ENCODE measurements at places on chromosomes 4 and X.

DNA sequence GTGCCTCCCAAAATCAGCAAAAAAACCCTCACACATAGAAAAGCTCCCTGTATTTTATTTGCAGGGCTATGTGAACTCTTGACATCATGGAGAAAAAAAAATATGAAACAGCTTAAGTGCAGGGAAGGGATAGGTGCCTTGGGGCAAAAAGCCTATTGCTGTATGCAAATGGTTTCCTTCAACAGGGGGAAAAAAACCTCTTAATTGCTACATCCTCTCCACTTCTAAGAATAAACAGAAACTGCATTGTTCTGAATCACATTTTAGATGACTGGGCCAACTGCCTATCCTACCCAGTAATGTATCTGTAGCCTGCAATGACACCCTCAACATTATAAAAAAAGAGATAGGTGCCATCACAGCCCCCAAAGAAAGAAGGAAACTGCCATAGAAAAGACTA, 229.4 kb upstream of the GALNTL6 start:
- DNase-seq, result no peak

DNA sequence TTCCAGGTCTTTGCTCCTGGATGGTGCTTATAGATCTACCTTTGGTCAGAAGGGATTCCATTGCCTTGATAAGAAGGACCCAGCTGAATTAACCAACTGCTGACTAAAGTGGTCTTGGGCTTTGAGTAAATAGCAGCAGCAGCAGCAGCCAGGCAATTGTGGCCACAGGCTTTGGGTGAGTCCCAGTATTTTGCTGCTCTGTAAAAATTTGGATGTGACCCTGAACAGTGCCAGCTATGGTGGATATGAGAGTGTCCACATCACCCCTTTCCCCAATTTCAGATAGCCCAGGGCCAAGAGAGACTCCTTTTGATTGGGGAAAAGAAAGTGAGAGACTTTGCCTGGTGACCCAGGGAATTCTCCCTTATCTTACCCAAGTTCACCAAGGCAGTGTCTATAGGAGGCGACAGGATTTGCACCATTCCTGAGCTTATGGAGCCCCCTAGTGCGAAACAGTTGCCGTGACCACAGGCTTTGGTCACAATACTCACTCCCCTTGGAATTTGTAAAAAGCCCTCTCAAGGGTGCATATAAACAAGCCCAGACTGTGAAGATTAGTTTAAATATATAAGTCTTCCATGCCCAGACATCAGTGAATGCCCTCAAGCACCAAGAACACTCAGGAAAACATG, 518.0 kb downstream of the TMA16 start:
- DNase-seq, result peak; percentile 24

DNA sequence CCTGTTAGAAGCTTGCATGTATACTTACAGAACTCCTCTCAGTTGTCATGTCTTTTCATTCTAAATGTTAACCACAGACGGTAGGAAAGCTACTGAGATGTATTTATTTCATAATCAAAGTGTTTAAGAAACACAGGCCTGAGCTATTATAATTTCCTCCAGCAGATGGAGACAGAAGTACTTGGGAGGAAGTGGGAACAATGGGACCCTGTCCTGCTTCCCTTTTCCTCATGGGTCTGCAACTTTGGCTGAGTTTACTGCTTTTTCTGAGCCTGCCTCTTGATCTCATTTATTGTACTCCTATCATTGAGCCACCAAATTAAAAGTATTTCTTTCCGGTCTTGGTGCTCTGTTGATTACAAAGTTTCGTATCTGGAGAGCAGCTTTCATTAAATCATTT, 67.7 kb upstream of the SPANXN2 start:
- DNase-seq, result no peak

DNA sequence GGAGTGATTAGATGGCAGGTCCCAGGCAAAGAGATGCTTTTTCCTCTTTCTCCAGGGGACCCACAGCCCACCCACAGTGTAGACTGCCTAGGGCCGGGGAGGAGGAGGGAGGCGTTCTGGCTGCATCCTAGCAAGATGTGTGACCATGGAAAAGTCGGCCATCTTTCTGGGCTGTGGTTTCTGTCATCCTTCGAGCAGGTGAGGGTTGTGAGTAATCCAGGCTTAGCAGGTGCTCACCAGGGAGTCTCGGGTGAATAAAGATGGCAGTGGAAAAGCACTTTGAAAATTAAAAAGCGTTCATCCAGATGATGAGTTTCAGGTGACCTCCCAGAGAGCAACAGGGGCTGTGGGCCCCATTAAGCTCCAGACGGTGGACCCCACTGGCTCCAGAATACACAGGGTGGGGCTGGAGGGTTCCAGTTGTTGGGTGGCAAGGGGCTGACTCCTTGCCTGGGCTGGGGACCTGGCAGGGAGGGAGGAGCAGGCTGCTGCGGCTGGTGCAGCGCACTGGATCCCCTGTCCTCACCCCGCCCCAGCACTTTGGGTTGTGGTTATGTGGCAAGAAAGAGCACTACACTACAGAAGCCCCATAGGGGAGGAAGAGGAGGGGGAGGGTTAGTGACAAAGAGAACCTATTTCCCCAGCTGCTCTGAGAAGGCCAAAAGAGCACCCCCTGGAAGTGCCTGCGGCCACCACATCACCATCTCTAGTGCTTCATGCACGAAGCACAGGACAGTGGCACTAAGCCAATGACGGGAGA, 23.7 kb downstream of the ELF4 start:
- DNase-seq, result no peak

DNA sequence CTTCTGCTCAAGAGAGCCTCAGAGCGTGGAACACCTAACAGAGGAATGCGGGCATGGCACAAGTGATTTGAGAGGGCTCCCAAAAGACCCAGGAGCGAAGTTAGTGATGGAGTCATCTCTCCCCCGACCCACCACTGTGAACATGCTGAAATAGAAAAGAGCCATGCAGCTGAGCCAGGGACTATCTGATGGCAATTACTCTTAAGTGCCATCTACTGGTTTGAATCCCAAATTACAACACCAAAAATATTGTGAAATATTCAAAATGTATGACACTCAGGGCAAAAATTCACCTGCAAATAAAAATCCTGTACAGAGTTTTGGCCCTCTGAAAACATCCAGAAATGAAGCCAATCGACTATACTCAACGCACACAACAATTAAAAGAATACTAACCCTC, 2038.9 kb upstream of the ADGRL3 start:
- DNase-seq, result no peak

DNA sequence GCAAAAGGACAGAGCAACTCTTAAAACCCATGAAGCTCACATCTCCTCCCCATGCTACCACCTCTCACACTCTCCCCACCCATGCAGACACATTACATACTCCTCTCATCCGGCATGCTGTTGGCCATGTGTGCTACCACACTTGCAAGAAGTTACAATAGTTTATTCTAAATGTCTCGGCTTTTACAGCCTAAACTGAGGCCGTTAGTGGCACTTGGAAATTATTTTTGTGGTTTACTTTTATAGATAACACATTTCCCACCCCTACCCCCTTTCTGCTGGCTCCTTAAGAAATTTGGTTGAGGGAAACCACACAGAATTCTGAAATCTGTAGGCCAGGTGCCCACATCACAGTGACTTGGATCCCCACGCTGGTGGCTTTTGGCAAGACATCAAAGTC, 141.1 kb upstream of the HHIP start:
- DNase-seq, result no peak

- DNase-seq, result no peak
These were observed 138.6 kb upstream of the CPEB2 start for GRCh38 chr4:14863418-14864364.

DNA sequence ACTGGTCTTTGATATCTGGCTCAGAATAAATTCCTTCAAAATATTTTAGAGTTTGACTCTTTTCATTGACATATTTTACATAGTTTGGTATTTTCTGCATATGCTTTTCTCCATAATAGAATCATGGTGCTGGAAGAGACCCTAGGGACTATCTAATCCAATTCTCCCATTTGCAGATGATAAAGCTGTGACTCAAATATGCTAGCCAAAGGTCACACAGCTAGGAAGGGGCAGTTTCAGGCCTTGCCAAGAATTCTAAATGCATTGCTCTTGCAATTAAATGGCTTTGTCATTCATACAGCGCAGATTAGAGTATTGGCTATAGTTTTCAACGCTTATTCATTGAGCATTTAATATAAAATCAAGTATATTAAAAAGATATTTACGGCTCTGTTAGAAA, 374.1 kb upstream of the RASGEF1B start:
- DNase-seq, result no peak

DNA sequence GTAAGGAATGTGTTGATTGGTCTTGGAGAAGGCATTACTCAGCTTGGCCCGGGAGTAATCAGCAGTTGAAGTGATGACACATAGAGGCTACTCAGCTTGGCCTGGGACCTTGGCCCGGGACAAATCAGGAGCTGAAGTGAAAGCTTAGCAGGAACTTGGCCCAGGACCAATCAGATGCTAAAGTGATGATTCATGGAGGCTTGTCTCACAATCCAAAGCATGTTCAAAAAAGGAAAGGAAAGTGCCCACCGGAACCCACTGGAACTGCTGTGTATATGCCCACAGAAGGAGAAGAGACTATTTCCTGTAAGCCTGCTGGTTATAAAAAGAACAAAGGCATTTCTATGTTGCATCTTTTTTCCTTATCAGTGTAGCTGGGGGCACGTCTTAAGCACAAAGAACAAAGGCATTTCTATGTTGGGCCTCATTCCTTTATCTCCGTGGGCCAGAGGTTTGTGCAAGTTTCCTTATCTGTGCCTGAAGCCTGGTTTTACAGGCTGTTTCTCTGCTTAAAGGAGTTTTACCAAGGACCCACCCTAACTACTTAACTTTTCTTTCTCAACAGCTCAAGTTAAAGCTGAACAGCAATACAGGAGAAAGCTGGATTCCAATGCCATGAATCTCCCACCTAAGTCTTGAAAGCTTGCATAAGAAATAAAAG, 1176.7 kb downstream of the NLGN4X start:
- no peak for DNase-seq

DNA sequence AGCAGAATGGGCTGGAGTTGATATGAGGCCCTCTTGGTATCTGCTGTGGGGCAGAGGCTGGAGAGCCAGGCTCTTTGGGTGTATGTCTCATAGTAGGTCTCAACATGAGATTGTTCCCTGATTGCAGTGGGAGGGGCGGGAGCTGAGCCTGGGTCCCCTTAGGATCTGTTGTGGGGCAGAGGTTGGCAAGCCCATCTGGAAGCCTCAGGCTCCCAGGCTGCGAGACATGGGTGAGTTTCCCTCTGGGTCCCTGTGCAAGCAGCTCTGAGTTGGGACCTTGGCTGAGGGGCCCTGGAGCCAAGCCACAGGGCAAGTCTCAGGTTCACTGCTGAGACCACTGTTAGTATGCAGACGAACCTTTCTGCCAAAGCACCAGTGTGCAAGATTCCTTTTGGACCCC, 201.9 kb downstream of the ARHGAP10 start:
- no peak for DNase-seq

DNA sequence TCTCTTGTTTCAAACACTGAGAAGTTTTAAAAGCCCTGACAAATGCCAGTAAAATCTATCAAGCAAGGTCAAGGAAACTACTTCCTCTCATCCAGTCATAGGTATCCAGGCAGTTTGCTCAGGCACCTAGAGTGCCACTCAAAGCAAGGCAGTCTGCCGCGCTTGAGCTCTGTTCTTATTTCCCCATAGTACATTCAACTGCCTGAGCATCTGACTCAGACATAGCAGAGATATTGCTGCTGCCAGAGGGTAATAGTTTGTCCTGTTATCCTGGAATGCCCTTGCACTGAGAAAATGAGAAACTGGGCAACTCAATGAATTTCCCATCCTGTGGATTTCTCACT, 16.1 kb upstream of the ATP8A1 start:
- DNase-seq, result no peak

DNA sequence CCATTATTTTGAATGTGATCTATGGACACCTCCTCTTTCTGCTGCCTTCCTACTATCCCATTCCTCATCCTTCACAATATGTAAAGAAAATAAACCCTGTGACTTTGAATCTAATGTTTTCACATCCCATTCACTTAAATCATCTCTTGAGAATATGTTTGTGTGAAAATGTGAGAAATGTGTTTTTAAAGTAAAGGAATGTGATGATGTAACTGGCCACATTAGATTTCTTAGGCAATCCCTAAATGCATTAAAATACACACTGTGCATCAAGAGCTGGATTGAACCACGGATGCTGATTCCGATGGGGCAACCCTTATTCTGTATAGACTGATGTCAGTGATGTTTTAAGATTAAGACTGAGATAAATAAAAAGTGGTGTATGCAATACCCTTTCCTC, 558.9 kb upstream of the TENM3 start:
- DNase-seq, result no peak

GRCh38 chr4:158521484-158522088, at the start of gene RXFP1:
TSS of gene RXFP1 (plus strand) at chr4:158521882. CDS start at chr4:158521977, 95 bp downstream.
- DNase-seq, result no peak

DNA sequence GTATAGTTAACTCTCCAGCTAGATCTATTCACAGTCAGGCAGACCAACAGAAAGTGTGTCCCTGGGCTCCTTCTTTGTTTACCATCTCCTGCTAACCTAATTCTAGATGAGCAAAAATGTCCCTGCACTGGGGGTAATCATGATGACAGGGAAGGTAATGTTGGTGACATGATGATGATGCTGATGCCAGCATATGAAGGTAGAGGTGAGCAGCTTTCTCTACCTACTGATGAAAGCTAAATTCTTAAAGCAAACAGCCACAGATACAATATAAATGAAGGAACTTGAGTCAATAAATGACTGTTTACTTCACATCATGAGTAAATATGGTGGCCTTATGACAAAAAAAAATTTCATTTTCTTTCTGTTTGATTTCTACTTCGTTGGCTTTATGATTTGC, 78.5 kb downstream of the NKX6-1 start:
- no peak for DNase-seq

- no peak for DNase-seq
These were observed 5.2 kb upstream of the ARX start for GRCh38 chrX:25020905-25021449.

DNA sequence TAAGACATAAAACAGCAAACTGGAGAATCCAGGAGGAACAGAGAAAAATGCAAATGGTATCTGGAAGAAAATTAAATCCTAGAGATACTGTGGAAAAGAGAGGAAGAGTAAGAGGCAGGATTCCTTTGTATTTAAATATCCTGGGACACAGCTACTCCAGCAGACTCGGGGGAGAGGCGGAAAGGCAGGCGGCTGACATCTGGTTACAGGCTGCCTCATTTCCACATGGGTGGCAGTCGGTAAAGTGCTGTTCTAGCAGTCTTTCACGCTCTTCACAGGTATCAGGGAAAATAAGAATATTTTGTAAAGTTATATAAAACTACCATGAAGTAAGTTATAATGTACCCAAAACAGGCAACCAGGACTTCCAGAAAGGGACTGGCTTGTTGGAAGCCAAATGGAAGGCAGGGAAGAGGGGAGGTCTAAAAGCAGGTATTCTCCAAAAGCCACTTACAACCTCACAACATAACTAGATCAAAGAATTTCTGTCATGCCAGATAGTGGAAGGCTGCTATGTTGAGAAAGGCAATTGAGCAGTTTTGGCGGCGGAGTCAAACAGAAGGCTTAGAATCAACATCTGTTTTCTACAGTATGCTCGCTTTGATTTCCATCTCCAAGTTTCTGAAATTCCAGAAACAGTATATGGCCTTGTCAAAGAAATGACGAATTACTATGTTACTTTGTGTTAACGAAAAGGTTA, 1.3 kb upstream of the TIGD2 start:
- DNase-seq, result no peak

GRCh38 chrX:18354369-18355223, at the start of gene SCML2:
TSS of gene SCML2 (minus strand) at chrX:18354688. CDS start at chrX:18334071, 20,617 bp downstream.
- DNase-seq, result peak; percentile 52

GRCh38 chr4:6391186-6391851, 81.1 kb downstream of the PPP2R2C start:
- no peak for DNase-seq

All from NCI-H446 (cell line).